Forelimb muscle (tissue), 1 donor: ENCODE measurements at places on chromosomes 2 and 18. TPM values are rescaled to one million over a fixed set of nuclear protein-coding genes. Genes with fewer than 3 reads are reported as not detected.

The LRP1B gene
- polyA plus RNA-seq = 2.2 TPM

DNA sequence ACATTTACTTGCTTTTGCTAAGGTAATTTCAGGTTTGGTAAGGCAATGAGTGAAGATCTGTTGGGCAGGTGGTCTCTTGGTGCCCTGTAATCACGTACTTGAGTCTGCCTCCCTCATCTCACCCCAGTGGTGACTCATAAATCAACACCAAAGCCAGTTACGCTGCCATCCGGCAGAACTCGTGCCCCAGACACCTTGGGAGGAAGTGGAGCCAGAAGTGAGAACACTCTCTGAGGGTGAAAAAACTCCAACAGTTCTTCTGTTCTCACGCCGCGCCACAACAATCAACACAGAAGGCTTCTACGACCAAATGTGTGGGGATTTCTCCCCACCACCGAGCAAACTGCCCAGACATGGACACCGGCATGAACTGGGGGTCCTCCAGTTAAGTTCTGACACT is 206.2 kb downstream of the ARL4C start:
- DNase-seq = no peak

- DNase-seq = no peak
Observed at GRCh38 chr2:137924019-137924418, 40.3 kb upstream of the HNMT start.

DNA sequence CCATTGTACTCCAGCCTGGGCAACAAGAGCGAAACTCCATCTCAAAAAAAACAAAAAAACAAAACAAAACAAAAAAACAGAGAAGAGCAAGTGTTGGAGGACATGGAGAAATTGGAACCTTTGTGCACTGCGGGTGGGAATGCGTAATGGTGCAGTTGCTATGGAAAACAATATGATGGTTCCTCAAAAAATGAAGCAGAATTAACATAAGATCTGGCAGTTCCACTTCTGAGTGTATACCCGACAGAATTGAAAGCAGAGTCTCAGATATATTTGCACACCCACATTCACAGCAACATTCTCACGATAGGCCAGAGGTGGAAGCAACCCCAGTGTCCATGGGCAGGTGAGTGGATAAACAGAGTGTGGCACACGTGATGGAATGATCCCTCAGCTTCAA is 11.0 kb upstream of the RALB start:
- no peak for DNase-seq

DNA sequence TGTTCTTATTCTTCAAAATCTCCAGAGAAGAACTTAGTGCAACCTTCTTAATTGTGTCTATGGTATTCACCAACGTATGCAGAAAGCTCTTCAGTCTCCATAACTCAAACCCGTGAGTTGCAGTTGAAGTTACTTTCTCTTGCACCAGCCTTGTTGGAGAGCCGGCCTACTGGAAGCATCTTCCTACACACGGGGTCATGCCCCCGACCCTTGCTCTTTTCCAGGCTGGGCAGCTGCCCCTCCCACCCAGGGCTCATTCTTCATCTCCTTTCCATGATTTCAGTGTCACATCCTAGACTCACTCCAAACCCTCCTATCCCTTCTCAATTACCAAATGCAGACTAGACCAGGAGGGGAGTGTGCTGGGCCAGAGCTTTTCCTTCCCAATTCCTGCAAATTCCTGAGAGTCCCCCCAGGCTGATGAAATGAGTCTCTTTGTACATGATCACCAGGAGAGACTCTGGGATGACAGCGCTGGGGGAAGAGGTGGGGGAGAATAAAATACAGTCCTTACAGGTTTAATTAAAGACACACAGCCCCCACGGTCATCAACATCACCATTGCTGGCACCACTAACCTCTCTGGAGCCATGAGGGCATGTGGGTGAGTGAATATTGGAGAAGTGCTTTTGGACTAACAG is 75.3 kb downstream of the COLEC12 start:
- DNase-seq = no peak

The TUBA4B gene
- 0.20 TPM for polyA plus RNA-seq

DNA sequence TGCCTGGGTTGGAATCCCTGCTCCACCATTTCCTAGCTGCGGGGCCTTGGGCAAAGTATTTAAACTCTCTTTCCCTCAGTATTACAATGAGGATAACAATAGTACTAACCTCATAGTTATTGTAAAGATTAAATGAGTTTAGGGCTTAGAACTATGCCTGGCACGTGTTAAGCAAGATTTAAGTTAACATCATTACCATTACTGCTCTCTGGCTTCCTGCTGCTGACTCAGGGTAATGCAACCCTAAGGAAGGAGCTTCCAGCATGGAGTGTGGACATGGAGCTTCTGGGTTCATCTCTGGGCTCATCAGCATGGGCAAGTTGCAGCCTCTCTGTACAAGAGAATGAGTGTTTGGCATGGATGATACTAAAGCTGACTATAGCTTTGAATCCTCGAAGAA is 374.2 kb upstream of the MAP2 start:
- DNase-seq = no peak

The ALPP gene
- polyA plus RNA-seq = not detected

The AMER3 gene
- not detected for polyA plus RNA-seq

The SCN7A gene
- polyA plus RNA-seq = 33.2 TPM

The PLCD4 gene
- 63.0 TPM for polyA plus RNA-seq

DNA sequence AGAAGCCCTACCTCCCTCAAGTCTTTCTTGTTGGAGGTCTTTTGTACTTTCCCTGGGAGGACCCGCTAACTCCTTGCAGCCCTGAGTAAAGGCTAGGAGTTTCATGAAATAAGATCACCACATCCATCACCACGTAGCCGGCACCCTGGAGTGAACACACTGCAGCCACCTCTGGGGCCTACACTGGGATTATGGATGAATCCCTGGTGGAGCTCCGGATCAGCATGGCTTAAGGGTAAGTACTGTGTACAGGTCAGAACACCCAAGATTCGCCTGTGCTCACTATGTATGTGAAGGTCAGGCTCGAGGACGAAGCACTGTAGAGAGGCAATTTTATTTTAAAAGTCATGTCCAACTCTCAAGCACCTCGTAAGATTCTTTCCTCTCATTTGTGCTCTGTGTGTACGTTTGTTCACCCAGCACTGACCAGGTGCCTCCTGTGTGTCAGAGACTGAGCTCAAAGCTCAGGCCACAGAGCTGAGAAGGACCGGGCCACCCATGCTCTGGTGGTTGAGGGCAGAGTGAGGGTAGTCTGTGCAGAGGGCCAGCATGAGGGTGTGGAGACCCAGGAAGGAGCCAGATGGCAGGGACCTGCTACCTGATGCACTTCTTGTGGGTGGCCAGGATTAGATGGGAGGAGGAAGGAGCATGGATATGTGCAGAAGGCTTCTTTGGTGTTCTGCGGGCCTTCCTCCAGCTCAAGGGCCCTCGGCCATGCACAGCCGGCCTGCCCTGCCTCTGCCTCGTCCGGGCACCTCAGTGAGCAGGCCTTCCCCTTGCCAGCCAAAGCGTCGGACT is 66.7 kb upstream of the TFCP2L1 start:
- no peak for DNase-seq

DNA sequence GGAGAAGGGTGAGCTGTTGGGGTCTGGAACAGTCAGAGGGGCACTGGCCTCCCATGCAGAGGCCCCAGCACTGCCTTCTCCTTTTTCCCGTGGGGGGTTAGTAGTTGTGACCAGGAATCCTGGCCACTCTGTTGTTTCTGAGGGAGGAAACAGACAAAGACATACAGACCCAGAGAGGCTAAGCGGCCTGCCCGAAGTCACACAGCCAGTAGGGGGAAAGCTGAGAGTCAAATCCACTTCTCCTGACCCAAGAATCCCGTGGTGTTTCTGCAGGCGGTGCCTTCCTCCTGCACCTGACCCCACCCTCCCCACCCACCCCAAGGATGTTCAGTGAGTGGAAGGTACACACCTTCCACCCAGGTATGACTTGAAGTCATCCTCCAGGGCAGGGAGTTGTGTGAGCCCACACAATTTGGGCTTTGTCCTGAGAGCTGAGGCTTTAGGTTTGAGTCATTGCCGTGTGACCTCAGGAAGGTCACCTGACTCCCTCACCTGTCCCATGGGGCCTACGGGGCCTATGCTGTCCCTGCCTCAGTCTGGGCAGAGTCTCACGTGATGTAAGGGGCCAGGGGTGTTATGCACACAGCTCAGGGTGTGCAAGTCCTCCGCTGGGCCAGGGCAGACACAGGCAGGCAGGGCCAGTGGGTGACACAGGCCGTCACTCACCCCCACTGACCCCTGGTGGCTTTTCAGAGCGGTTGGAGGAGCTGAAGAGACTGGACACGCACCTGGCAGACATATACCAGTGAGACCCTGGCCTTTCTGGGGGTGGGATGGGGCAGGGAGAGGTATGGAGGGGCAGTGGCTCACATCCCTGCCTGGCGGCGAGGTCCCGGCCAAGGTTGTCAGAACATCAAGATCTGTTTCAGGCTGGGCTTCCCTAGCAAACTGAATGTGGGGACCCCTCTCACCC is 5.0 kb downstream of the NT5DC4 start:
- no peak for DNase-seq

- no peak for DNase-seq
Observed at GRCh38 chr2:163878718-163879117, 142.9 kb upstream of the FIGN start.

GRCh38 chr2:16625759-16626158 is 39.9 kb downstream of the CYRIA start:
- DNase-seq = no peak

The NAT8 gene
- polyA plus RNA-seq = 0.29 TPM

GRCh38 chr2:127007652-127008051 is 99.3 kb downstream of the BIN1 start:
- DNase-seq = no peak

GRCh38 chr2:219086196-219086595 is 25.5 kb upstream of the IHH start:
- DNase-seq = no peak

The INPP5D gene
- 8.3 TPM for polyA plus RNA-seq

The GRB14 gene
- 1.3 TPM for polyA plus RNA-seq

DNA sequence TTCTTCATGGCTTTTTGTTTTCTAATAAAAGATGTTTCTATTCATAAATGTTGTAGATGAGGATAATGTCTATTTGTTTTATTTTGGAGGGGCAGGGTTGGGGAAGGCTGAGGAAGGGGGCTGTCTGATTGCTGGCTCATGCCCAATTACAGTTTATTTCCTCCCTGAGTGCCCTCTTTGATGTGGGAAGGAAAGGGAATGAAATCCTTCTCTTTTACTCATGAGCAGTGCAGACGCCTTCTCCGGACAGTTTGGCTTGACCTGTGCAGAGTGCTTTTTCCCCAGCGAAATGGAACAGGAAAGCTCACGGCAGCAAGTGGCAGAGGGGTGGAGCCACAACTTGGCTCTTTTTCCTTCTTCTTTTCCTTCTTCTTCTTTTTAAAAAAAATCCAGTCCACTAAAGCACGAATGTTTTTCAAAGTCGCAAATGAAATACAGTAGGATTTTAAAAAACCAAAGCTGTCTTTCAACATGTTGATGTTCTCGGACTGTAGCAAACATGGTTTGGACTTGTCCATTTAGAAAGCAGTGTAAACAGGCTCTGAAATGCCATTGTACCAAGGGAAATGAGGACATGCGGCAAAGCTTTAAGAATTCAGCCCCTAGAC is 34.5 kb downstream of the RAB31 start:
- DNase-seq = no peak

GRCh38 chr2:29398384-29399237 is 283.4 kb downstream of the CLIP4 start:
- DNase-seq = no peak

- DNase-seq = no peak
Observed at GRCh38 chr2:217168496-217168895, 308.6 kb upstream of the TNP1 start.

DNA sequence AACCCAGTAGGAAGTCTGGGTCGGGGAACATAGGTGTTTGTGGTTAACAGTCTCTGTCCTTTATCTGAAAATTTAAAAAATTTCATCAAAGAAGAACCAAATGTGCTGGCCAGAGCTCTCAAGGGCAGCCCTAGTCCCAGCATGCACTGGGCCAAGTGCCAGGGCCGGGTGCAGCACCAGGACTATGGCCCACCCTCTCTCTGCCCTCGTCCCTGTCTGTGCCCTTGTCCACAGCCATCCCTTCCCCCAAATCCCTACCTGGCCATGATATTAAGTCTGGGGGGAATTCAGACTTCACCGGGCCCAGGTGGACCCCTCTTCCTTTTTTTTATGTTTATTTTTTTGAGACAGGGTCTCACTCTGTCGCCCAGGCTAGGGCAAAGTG is 14.4 kb upstream of the ZFP36L2 start:
- DNase-seq = no peak

- DNase-seq = no peak
Observed at GRCh38 chr2:11366326-11366741, 21.9 kb upstream of the ROCK2 start.

- no peak for DNase-seq
Observed at GRCh38 chr2:102294802-102295489, 16.4 kb upstream of the IL1RL1 start.

DNA sequence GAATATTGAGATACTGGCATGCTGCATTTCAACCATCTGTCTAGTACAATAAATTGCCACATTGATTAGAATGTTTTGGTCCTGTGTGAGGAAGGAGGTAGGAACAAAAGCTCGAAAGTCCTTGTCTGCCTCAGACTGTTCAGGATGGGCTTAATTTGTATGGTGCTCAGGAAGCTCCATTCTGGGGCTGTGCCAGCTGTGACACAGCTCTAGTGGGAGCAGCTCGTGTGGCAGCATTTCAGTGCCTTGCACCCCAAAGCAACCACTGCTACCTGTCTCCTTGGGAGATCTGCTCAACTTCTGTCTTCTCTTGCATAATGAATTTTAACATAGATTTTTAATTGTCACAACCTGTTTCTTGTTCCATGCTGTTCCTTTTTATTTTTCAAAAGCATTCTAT is 144.4 kb upstream of the THUMPD2 start:
- DNase-seq = no peak

DNA sequence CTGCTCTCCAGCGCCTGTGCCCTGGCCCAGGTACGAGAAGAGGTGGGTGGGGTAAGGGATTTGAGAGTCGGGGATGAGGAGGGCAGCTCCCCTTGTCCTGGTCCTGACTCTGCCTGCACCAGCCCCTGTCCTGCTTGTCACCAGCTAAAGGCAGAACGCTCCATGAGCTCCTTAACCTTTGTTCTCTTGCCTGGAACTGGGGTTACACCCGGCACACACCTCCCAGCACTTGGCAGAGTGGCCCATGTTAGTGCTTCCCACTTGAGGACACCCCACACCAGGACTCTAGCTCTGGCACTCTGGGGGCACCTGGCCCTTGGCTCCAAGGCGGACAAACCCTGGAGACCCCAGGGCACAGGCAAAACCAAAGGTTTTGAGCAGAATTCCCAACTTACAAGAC is 19.2 kb downstream of the ANO7 start:
- no peak for DNase-seq

GRCh38 chr2:128812183-128812940 is 493.7 kb upstream of the HS6ST1 start:
- DNase-seq = no peak

GRCh38 chr2:57562495-57562894 is 484.1 kb upstream of the VRK2 start:
- no peak for DNase-seq
